ENCODE measurements at places on chromosomes 3 and 15.

- DNase-seq = peak; percentile 18
Measured at GRCh38 chr3:176814285-176814684, 383.0 kb downstream of the TBL1XR1 start.

GRCh38 chr15:25469377-25469776 lies 30.6 kb upstream of the UBE3A start:
- no peak for DNase-seq

DNA sequence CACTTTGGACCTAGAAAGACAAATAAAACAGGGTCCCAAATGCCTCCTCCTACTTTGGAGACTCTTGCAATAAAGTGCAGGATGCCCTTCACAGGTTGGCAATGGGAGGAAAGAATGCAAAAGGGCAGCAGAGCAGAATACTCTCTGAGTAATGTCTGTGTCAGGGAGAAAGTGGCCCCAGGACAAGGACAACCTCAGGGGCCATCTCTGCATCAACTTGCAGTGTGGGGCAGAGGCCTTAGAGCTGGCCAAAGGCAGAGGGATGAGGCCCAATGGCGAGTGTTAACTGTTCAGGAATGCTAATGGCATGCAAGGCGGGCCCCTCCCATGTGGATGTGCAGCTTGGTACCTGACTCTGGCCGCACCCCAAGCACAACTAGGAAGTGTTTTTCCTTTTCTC lies 8.4 kb downstream of the UPK1B start:
- no peak for DNase-seq

GRCh38 chr3:63910891-63911290 lies 1.3 kb downstream of the SCAANT1 start:
- DNase-seq = no peak

DNA sequence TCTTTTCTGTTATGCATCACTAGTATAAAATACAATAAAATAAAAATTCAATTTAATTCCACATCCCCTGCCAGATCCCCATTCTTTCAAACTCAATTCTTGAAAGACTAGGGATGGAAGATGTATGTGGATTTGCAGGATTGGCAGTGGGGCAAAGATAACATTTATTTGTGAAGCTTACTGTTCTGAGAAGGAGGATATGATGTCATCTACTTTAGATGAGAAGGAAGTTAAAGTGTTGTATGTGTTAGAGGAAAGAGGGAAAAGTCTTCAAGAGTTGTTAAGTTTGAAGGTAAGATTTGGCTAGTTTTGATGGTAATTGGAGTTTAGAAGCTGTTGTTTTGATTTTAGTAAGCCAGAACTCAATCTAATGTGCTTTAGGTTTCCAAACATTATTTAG lies 845.1 kb upstream of the NR2F2 start:
- DNase-seq = no peak

DNA sequence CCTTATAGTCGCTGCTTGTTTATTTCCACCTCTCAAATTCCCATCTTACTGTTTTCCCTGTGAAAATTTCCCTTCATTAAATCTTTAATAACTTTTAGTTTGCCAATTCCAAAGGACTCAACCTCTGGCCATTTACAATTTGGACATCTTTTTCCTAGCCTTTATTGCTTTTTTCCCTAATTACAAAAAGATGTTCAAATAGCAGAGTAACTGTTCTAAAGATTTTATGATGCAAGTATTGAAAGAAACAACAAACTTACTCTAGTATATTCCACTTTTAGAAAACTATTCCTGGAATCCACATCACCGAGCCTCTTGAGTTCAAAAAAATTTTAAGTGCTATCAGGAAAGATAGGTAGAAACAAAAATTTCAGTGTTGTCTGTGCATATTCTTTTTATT lies 174.1 kb upstream of the UBE2E2 start:
- no peak for DNase-seq

DNA sequence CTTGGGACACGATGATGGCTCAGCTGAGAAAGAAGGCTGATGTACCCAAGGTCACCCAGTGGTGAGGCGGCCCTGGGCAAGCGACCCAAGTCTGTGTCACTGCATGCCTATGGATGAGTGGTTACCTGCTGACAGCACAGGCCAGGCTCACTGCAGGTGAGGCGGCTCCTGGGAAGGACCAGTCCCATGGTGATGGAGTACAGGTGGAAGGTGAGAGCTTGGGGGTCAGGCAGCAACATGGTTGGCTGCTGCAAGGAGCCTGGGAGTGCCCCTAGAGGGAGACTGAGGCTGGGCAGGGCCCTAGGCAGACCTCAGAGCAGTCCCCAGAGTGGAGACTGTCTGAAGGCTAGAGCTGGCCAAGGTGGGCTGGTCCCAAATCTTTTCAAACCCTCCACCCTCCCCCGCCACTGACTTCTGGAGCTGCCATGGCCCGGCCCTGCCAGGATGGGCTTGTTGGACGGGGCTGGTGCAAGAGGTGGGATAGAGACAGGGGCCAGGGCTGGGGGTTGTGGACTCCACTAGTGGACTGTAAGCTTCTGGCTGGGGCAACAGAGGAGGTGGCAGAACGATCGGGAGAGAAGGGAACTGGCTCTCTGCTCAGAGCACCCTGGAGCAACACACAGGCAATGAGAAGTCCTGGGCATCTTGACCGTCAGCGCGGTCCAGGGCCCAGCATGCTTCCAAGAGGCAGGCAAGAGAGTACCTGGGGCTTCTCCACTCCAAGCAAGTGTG lies 72.5 kb upstream of the SLC6A11 start:
- DNase-seq = no peak

DNA sequence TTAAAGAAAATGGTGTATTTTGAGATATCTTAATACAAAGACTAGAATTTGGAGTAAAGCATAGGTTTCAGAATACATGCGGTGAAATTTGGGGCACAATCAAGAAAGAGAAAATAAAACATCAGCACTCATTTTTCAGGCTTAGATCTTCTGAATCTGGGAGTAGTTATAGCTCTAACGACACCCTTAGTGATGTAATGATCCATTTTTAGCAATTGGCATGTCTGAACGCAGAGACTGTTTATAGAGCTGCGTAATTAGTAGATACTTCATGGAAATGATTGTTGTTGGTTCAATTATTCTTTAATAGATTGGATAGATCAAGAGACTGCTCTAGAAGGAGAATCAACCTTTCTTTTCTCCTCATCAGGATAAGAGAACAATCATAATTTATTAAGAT lies 47.5 kb upstream of the SNRK start:
- no peak for DNase-seq

GRCh38 chr15:39966521-39966920 lies 32.6 kb downstream of the EIF2AK4 start:
- no peak for DNase-seq

DNA sequence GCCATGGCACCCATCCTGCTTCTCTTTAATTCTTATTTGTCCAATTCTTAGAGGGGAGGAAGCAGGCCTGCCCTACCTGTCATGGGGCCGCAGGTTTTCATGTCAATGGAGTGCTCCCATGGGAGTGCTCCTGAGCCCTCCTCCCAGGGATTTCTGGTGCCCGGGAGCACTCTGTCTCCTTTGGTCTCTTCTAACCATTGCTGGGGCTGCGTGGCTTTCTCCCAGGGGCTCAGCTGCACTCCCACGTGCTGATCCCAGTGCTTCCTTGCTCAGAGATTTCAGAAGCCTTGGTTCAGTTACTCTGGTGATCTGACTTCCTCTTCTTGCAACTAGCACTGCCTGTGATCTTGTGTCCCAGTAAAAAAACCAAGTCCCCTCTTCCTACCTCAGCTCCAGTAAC lies 68.0 kb upstream of the ARL8B start:
- no peak for DNase-seq

DNA sequence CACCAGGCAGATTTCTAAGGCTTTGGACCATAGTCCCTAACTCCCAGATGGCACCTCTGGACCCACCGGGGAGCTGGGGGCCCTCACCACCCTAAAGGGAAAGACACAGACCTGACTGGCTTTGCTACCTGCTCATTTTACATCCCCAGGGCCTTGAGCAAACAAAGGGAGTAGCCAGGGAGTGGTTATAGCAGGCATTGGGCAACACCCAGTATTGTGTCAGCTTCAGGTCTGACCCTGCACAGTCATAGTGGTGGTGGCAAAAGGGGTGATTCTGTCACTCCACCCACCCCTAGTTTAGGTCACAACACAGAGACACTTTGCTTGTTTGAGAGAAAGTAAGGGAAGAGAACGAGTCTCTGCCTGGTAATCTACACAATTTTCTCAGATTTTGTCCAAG lies 352.5 kb downstream of the DIPK2A start:
- no peak for DNase-seq

DNA sequence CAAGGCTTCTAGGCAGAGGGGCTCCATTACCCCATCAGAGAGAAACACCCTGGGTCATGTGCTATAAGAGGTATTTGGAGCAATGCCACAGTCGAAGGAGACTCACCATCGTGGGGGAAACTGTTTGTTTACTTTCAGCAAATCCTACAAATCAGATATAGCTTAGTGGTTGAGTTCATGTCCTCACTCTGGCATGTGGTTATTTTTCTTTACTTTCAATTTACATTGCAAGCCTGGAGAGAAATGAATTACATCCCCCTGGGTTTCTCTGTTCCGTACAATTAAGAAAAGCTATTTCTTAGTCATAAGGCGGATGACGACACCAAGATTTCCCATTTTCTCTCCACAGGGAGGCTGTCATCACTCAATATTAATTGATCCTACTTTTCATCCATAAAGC lies 36.9 kb downstream of the RFTN1 start:
- DNase-seq = peak; percentile 95

- DNase-seq = no peak
Measured at GRCh38 chr15:80695911-80696661, 976 bp downstream of the ABHD17C start.

GRCh38 chr15:43516185-43516584 lies 1.2 kb upstream of the MAP1A start:
- DNase-seq = no peak

DNA sequence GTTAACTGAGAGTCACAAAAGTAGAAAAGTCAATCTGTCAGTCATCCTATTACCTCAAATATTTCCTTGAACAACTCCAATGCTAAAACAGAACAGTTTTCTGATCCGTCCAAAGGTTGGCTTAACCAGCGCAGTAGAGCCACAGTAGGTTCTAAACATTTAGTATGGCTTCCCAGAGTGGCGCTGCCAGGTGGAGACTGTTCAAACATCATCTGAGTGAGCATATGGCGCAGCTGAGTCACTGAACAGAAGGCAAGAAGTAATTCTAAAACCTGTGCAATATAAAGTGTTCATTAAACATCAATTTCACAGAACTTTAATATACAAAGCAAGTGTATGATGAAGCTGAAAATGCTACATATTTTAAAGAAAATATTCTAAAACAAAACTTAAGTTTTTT lies 19.9 kb downstream of the CIP2A start:
- no peak for DNase-seq

GRCh38 chr3:87228316-87228715 lies 1.2 kb downstream of the CHMP2B start:
- no peak for DNase-seq

GRCh38 chr3:47892286-47893040 lies 89.5 kb downstream of the DHX30 start:
- no peak for DNase-seq

GRCh38 chr3:160398820-160399124 lies 253 bp downstream of the IFT80 start:
- DNase-seq = no peak
